Adrenal gland (tissue), 19 donors: ENCODE measurements at places on chromosomes 4 and X. TPM values are rescaled to one million over a fixed set of nuclear protein-coding genes. Genes with fewer than 3 reads are reported as not detected.

The ENPEP gene
- total RNA-seq: 4.4 TPM

DNA sequence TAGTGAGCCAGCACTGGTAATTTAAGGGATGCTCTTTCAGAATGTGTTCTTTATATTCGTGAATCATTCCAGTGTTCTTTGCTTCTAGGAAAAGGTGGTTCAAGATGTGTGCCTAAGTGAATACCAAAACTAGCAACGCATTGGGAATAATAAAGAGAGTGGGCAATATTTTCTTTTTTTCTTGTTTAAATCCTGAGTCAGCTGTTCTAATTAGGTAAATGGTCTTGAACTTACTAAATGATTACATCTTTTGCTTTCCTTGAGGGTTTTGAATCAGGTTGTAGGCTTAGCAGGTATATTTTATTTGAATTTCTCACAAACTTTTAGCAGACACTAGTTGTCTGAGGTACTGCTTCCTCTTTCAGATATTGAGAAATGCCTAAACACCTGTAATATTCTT is 29.5 kb downstream of the ENPEP start:
- no peak for DNase-seq

The MID1 gene
- total RNA-seq: 13.7 TPM

DNA sequence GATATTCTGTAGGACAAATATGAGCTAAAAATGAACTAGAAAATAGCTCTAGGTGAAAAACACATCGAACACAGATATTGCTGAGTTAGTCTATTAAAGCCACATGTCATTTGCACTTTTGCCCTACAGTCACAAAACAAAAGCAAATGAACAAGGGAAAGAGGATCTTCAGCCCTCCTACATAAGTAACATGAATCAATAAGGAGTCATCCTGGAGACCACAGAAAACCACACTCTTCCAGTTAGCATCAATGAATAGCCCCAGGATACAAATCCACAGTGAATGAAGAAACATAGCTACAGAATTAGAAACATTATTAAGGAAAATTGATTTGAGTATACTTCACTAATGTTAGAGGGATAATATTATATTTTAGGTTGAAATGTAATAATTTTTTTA is 311.4 kb downstream of the MAPK10 start:
- DNase-seq: no peak

The BGN gene
- total RNA-seq: 304 TPM

DNA sequence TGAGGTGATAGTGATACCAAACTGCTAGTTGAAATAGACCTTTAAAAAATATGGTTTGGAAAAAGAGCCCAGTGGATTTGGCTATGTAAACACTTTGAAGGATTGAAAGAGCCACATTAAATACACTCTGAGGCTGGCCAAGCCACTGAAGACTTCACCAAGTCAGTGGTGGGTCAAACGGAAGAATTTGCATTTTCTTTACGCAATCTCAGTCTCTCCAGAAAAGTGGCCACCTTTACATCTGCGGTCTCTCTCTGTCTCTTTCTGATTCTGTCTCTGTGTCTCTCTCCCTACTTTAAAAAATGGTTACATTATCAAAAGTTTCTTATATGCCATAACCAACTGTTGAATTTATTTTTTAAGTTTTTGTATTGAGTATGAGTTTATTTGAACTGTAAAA is 651.2 kb upstream of the PITX2 start:
- no peak for DNase-seq
